NCI-H1436 treated with DMSO at 0.1 percent for 48 hours (cell line): ENCODE measurements at places on chromosomes 1 and 21.

DNA sequence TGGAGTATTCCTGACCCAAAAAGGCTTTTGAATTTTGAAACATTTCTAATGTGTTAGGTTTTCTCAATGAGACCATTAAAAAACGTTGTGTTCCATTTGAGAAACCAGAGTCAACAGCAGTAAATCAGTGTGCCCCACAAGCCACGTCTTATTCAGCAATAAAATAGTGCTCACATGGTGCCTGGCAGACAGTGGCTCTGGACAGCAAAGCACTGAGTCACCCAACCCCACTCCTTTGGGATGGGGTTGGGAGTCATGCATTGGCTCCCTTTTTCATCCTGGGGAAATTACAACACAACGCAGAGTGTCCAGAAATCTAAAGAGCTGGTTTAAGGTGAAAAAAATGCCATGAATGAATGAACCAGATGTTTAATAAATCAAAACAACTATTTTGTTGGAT lies 46.5 kb downstream of the KCNJ15 start:
- DNase-seq, result no peak

GRCh38 chr1:210907251-210907805 lies 226.6 kb downstream of the KCNH1 start:
- DNase-seq, result no peak

DNA sequence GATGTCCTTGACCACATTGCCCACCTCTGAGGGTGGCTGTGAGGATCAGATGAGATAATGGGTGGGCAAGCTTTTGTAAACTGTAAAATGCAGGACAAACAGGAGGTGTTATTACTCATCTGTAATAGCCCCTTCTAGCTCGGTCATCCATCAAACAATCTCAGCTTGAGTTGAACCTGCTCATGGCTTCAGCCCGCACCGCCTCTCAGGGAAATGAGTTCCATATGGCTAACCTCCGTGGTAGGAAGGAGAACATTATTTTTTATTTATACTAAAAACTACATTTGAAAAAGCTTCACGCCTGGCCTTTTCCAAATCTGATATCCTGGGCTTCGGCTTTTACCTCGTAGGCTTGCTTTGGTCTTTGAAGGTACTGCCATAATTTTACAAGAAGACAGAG lies 116.2 kb upstream of the USP24 start:
- DNase-seq, result no peak

GRCh38 chr1:181105134-181106021 lies 16.9 kb downstream of the IER5 start:
- peak; percentile 50 for DNase-seq

DNA sequence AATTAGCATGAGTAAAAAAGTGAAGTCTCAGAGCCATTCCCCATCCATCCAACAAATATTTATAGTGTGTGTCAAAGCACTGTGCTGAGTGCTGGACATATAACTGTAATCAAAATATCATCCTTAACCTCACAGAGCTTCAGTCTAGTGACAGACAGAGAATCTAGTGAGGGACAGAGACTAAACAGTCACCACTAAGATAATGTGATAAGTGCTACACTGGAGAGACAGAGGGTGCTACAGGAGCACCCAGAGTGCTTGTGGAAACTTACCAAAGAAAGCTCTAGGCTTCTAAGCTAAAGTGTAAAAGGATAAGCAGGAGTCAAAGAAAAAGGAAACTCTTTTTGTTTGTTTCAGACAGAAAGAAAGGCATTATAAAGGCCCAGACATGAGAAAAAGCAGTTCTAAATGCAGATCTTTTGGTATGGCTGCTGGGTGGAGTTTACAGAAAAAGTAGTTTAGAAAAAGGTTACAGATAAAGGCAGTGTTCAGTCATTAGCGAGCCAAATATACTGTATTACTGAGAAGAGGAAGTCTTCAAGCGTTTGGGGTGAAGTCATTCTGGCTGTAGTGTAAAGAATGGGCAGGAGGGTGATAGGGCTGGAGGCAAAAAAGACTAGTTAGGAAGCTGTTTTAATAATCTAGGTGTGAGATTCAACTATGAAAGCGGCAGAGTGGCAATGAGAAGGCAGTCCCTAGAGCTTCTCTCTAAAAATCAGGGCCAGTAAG lies 83.8 kb downstream of the SCMH1 start:
- no peak for DNase-seq

DNA sequence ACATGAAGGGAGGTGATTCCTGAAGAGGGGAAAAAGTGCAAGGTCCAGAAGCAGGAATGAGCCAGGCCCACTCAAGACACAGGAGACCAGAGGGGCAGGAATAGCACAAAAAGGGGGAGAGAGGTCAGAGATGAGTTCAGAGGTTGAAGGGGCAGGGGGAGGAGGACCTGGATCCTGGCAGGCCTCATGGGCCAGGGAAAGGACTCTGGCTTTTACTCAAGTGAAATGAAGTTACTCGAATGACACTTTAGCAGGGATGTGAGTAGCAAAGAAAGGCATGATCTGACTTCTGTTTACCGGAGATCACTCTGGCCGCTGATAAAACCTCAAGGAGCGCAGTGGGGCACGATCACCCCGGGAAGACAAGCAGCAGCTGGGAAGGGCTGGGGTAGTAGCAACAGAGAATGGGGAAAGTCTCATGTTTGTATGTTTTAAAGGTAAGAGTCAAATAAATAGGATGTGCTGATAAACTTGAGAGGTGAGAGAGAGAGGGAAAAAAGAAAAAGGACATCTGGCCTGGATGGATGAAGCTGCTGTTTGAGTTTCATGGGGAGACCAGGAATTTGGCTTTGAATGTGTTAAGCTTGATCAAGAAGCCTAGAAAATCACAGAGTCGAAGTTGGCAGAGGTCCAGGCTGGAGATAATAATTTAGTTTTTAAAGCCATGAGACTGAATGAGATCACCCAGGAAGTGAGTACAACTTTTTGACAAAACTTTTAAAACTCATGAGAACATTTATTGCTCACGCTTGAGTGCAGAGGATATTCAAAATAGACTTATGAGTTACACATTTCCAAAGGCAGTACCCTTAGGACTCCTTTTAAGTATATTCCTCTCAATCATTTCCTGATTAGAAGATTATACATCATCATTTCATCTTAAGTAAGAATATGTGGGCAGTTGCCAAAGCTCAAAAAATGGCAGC lies 156.0 kb downstream of the RERE start:
- DNase-seq, result no peak

DNA sequence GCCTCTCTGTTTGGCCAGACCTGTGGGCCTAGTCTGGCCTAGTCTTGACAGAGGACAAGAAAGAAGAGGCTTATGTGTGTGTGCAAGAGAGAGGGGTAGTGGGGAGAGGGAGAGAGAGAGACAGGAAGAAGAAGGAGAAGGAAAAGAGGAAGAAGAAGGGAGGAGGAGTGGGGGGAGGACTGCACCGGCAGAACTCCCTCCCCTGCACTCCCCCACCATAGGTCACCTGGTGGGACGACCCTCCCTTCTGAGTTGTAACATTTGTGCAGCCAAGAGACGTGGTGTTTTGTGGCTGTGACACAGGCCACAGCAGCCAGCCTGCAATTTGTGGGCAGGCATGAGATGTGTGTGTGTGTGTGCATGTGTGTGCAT lies 4.3 kb downstream of the INAVA start:
- no peak for DNase-seq

GRCh38 chr21:23963454-23963853 lies 1643.8 kb downstream of the MRPL39 start:
- no peak for DNase-seq

- DNase-seq, result no peak
Observed at GRCh38 chr1:156795787-156796186, 20.9 kb downstream of the SH2D2A start.

DNA sequence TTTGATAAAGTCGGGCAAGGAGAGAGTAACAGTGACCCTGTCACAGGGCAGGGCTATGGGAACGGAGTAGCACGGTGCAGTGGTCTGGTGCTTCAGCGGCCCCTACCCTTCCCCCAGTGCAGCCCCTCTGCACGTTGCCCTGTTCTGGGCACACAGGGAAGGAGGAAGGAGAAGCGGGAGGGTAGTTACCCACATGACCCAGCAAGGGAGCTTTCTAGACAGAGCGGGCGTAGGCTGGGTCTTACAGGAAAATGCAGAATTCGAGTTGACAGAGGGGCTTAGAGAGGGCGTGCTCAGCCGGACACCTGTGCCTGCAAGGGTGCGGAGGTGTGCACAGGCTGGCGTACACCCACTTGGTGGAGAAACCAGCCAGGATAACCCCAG lies 341.2 kb downstream of the NPHP4 start:
- no peak for DNase-seq

GRCh38 chr1:192709544-192709943 lies 73.6 kb downstream of the RGS13 start:
- no peak for DNase-seq

GRCh38 chr1:20224546-20224945 lies 38.2 kb upstream of the PLA2G2C start:
- DNase-seq, result no peak

- DNase-seq, result peak; percentile 77
Observed at GRCh38 chr1:36913484-36914060, 120.7 kb downstream of the GRIK3 start.

DNA sequence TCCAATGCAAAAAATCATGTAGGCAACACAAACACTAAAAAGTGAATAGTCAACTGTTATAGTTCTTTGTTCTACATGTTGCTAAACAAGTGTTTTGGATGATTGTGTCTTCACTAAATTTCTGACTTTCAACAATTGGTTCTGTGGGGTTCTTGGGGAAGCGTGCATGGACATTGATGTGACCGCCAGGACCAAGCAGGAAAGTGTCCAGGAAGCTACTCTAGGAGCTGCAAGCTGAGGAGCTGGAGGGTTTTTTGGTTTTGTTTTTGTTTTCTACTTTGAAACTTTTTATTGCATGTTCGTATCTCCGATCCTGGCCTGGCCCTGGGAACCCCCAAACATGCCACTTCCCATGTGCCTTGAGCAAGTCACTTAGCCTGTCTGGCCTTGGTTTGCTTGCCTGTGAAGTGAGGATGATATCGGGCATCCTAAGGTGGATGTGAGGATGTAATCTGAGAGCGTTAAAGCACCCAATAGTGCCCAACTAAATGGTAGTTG lies 8.0 kb downstream of the TMPRSS3 start:
- no peak for DNase-seq

GRCh38 chr1:236030534-236030933 lies 34.4 kb downstream of the NID1 start:
- DNase-seq, result no peak

GRCh38 chr1:186628910-186629309 lies 51.3 kb downstream of the PTGS2 start:
- no peak for DNase-seq
